ENCODE measurements at places on chromosomes 7 and 10.
A peak's percentile ranks its signal among the peaks of the same experiment; 100 is the strongest.

- DNase-seq, result no peak
Observed at GRCh38 chr7:53596230-53596629, 560.8 kb downstream of the POM121L12 start.

DNA sequence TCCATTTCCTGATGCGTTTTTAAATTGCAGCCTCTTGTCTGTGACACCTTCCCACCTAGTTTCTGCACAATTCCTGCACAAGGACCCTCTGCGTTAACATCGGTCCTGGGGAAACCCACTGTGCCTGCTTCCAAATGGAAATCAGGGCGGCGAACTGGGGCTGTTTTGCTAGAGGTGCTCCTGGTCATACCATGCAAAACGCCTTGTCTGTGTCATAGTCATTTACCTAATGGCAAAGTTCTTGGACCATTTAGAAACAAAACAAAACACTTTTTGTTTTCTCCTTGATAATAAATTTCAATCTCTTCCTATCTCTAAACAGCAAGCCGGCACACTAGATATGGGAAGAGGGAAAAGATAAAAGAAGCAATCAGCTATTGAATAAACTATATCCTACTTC is 206.9 kb upstream of the KLF14 start:
- no peak for DNase-seq

- no peak for DNase-seq
Observed at GRCh38 chr7:988426-988911, 5.5 kb downstream of the CYP2W1 start.

GRCh38 chr10:96967847-96968246 is 135.7 kb downstream of the LCOR start:
- DNase-seq, result no peak

- DNase-seq, result no peak
Observed at GRCh38 chr7:88151119-88151790, 68.6 kb downstream of the SRI start.

- no peak for DNase-seq
Observed at GRCh38 chr7:50652400-50653125, 87.4 kb upstream of the DDC start.

- no peak for DNase-seq
Observed at GRCh38 chr10:30765022-30765615, 135.6 kb upstream of the LYZL2 start.

DNA sequence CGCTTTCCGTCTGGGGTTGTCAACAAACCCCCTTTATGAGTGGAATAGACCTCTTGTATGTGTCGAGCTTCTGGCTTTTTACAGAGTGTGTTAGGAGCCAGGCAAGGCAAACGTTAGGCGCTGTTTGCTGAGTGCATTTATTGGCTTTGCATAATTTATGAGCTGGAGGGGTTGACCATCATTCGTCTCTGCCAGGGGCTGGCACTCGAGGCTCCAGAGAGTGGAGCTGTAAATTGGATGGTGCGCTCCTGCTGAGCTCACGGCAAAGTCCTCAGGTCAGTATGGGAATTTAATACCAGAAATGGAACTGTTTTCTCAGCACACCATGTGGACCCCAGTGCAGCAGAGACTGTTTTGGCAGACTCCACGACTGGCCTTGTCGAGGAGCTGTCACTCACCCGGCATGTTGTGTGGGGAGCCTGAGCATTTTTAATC is 699.4 kb upstream of the GALNT17 start:
- no peak for DNase-seq

DNA sequence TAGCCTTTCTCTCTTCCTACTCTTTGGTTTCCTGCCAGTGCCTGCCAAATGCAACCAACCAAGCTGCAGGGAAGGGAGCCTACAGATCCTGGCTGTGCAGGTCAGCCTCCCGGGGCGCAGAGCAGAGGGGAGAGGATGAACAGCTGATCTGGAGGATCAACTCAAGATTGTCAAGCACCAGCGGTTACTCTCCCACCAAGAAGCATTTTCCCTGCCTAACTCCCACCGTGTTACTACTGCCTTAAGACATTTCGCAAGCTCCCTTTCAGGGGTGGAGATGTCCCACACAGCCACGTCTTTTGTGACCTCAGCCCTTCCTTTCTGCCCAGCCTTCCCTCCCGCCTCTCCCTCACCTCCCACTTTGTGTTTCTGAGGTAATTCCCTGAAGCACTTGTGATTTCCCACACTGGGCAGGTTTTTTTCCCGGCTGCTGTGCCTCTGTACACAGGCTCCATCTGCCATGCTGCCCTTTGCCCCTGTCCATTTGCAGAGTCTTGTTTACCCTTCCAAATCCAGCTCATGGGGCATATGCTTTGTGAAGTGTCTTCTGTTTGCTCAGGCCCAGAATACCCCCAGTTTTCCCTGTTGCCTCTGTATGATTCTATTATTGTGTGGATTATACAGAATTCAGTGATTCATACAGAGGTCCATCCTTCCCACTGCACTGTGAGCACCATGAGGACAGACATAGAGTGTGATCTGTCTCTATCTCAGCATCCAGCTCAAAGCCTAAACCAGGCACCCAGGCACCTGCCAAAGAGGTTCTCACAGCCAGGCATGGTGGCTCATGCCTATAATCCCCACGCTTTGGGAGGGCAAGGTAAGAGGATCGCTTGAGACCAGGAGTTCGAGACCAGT is 40.9 kb upstream of the PAPSS2 start:
- DNase-seq, result no peak

DNA sequence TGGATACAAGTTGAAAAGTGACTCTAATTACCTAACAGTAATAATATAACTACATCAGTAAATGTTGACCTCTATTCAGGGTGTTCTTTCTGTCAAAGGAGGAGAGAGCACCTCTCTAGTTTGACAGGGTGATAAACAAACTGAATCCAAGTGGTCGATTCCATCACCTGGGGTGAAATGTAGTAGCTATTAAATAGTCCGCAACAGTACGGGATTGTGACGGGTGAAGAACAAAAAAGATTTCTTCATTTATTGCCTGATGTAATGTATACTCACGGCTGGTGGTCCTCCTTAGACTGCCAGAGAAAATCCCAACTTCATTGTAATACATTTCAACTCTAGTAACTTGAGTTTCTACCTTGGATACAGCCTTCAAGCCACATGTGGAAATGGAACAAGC is 292.5 kb upstream of the CELF2 start:
- no peak for DNase-seq

DNA sequence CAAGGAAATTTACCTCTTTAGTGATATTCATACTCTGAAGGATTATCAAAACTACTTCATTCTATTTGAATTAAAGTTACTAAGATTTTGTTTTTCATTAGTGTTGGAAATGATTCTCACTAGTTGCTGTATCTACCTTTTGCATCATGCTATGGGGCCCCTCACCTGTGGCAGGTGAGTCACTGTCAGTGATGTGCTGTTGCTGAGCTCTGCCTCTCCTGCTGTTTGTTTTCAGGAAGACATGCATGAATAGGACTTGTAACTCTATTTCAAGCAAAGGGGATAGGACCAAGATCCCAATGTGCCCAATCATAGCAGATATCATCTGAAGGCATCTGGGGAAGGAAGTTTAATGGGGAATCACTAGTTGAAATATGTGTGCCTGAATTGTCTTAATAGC is 57.4 kb upstream of the AGR3 start:
- DNase-seq, result no peak

- DNase-seq, result peak; percentile 89
Observed at GRCh38 chr7:148304456-148304855, 286.1 kb upstream of the C7orf33 start.

DNA sequence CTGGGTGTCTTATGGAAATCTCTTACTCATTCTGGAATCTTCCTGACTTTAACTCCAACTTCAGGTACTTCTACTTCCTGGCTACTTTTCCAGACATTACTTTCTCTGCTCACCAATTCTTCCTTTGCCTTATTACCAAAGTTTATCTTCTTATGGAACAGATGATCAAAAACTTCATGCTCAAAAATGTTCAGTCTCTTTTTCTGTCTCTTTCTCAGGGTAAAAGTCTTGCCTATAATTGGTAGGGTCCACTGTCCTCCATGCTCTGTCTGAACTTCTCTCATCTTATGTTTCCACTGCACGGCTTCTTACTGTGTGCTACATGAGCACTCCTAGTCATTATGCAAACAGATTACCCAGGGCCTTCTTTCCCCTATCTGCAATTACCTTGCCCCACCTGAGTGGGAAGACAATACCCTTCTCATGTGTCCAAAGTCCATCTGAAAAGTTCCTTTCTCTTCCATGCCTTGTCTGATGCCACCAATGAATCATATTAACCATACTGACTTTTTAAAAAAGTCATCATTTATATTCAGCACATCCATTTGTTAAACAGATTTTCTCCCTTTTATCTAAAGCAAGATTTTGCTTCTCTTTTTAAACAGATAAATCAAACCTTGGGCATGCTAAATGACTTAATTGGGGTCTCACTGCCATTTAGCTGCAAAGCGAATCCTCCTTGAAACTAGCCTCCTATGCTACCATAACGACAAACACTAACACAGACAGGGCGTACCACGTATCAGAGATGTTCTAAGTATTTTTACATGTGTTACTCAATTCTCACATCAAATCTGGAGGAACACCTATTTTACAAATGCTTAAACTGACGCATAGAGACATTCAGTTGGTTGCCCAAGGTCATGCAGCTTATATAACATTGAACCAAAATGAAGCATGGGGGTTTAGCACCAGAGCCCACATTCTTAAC is 48.8 kb downstream of the SEMA3C start:
- no peak for DNase-seq

DNA sequence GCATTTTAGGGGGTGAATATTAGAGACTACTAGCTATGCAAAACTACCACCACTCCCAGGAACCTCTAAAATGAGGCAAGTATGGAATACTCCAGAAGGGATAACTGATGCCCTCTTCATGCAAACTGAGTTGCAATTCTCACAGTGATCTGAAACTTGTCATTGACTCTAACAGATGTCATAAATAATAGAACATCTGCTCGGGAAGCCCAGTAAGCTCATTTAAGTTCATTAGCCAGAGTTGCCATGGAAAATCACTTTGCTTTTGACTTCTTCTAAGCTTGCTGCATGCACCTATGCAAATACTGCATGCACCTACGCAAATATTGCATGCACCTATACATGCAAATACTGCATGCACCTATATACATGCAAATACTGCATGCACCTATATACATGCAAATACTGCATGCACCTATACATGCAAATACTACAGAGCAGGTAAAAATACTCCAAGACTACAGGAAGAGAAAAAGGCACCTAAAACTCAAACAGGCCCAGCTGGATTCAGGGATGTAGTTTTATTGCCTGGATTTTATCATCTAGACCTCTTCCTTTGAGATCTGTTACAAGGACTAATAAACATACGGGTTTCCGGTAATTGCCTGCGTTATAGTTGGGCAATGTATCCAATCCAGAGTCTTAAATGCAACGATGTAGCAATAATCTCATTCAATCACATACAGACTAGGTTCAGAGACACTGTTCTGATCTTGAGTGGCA is 1061.1 kb upstream of the AUTS2 start:
- DNase-seq, result no peak

- DNase-seq, result no peak
Observed at GRCh38 chr7:134470864-134471263, 12.0 kb upstream of the AKR1B1 start.

DNA sequence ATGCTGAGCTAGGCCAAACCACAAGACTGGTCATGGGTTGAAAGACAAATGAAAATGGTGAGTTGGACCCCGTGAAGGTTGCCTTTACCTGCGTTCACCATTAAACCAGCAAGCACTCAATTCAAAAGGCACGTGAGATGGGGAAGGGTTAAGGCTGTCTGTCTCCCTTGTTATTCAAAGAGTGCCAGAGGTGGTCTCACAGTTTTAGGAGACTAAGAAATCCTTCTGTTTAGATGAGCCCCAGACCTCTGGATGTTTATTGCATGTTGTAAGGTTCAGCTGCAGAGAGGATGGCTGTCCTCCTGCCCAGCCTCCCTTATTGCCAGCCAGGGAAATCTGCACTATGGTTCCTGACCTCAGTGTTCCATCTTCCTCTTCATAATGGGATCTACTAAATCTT is 498.0 kb upstream of the CELF2 start:
- no peak for DNase-seq

- DNase-seq, result no peak
Observed at GRCh38 chr7:157477550-157478212, 140.9 kb downstream of the DNAJB6 start.

DNA sequence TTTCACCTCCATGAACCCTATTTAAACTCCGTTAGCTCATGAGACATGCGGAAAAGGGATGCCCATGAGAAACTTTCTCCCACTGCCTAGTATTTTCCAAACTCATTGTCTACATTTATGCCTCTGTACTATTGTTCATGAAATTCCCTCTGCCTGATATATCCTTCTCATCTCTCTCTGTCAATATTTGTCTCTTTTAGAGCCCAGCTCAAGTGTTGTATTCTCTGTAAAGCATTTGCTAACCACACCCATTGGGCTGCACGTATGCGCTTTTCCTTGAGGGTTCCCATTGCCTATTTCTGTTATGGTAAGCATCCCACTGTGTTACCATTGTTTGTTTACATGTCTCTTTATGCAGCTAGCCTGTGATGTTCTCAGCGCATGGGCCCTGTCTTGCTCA is 211.4 kb downstream of the MDFIC start:
- no peak for DNase-seq

DNA sequence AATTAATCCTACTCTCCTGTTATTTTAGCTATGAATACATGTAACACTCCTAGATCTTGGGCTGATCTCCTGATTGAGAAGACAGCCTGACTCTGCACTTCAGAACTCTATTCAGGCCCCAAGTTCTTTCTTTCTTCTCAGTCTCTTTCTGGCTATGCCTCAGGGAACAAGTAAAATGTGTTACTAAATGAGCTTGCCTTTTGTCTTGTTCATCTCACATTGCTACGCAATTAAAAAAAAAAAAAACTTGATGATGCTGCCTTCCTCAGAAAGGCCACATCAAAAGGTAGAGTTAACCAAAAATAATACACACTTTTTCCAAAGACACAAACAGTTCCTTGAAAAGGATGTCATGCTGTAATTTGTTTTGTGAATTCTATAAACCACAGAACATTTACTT is 258.1 kb downstream of the TWIST1 start:
- no peak for DNase-seq

DNA sequence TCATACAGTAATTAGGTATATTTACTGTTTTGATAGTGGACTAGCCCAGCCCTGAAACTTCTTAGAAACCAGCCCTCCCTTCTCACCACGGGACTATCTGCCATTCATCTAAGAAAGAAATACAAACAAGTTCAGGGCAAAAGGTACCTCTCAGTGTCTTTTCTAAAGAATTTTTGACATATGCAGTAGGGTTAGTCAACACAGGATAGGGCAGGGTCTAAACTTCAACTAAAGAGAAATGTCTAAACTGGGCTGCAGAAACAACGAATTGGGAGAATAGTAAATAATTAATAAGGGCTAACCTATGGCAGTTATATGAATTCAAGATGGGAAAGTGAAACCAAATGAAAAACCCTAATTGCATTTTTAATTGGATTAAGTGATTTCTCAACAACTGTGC is 496.6 kb downstream of the INHBA start:
- DNase-seq, result no peak

GRCh38 chr7:924541-925231 is 29.8 kb downstream of the ADAP1 start:
- peak; percentile 61 for DNase-seq
